A549 treated with ZK216348 at 1 μM for 4 hours (cell line): ENCODE measurements at places on chromosomes 2 and 18. TPM values are rescaled to one million over a fixed set of nuclear protein-coding genes. Genes with fewer than 3 reads are reported as not detected.

The PXDN gene
- total RNA-seq = 9.2 to 15.5 TPM (median 13.6 TPM) in 5 replicates

The KCNG2 gene
- total RNA-seq = not detected in 5 replicates

The HNMT gene
- total RNA-seq = 0.36 to 2.4 TPM (median 1.3 TPM) in 5 replicates

The IL1R1 gene
- total RNA-seq = 27.0 to 46.0 TPM (median 40.9 TPM) in 5 replicates
